H9 (cell line): ENCODE measurements at places on chromosomes 3 and 15. TPM values are rescaled to one million over a fixed set of nuclear protein-coding genes. Genes with fewer than 3 reads are reported as not detected.

GPR176 gene
- 132 TPM in 2 replicates for total RNA-seq

HES1 gene
- 23.2 and 23.3 TPM in 2 replicates for total RNA-seq

GAP43 gene
- 12.8 and 14.1 TPM in 2 replicates for total RNA-seq

KLHL40 gene
- not detected in 2 replicates for total RNA-seq

C3orf49 gene
- total RNA-seq, result not detected in 2 replicates

BFSP2 gene
- total RNA-seq, result not detected in 2 replicates

USP13 gene
- 26.0 and 26.7 TPM in 2 replicates for total RNA-seq

TGM4 gene
- not detected in 2 replicates for total RNA-seq

DPPA2 gene
- total RNA-seq, result 3.1 and 3.2 TPM in 2 replicates

- no peak for DNase-seq
- H3K27me3 ChIP-seq, result no peaks in the 10 kb centered on the region
- no peaks in the 10 kb centered on the region for H3K4me1 ChIP-seq
- H3K27ac ChIP-seq, result no peak overlapping the region
Observed at GRCh38 chr15:60191016-60191415, 186.9 kb downstream of the FOXB1 start.

- H3K4me3 ChIP-seq, result no peak overlapping the region
- no peaks in the 10 kb centered on the region for H3K36me3 ChIP-seq
- DNase-seq, result no peak
- no peak overlapping the region for H3K27ac ChIP-seq
Observed at GRCh38 chr3:166685246-166685645, 694.9 kb downstream of the ZBBX start.

- H3K27me3 ChIP-seq, result no peaks in the 10 kb centered on the region
- H3K4me1 ChIP-seq, result no peaks in the 10 kb centered on the region
- DNase-seq, result no peak
- no peaks in the 10 kb centered on the region for H3K36me3 ChIP-seq
Observed at GRCh38 chr3:192645437-192645836, 81.9 kb downstream of the FGF12 start.

DNA sequence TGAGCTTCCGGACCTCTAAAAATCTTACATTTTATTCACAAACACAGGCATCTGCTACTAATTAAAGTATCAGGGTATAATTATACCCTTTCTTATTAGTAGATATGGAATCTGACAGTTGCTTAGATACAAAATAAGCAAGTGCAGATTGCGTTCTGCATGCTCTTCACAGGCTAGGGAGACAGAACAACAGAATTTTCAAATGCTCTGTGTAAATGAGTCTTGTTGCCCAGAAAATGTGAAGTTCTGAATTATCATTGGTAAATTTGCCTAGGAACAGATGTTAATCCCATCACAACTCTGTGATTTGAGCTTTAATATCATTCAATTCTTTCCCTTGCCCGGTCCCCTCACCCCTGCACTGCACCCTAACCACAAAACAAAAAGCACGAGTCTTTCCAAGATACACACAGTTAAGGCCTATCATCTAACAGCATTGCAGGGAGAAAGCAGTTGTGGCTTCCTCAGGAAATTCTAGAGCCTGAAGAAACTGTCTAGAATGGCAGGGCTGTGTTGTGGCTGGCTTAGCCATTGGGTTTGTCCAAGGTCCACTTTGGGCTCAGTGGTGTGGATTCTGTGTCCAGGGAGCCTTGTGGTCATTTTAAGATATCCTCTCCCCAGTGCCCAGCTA is 119.8 kb downstream of the PDCD6IP start:
- H3K27me3 ChIP-seq, result no peaks in the 10 kb centered on the region
- no peak for DNase-seq
- no peaks in the 10 kb centered on the region for H3K36me3 ChIP-seq
- no peak overlapping the region for H3K27ac ChIP-seq
- H3K4me1 ChIP-seq, result peaks cover 6% of the 10 kb centered on the region; the same call in 1 of the 2 replicates

- H3K4me3 ChIP-seq, result no peak overlapping the region
- no peak overlapping the region for H3K27ac ChIP-seq
- H3K36me3 ChIP-seq, result peaks cover 30% of the 10 kb centered on the region
- DNase-seq, result no peak
- H3K27me3 ChIP-seq, result no peaks in the 10 kb centered on the region
Observed at GRCh38 chr3:3154879-3155610, 24.4 kb downstream of the CRBN start.

DNA sequence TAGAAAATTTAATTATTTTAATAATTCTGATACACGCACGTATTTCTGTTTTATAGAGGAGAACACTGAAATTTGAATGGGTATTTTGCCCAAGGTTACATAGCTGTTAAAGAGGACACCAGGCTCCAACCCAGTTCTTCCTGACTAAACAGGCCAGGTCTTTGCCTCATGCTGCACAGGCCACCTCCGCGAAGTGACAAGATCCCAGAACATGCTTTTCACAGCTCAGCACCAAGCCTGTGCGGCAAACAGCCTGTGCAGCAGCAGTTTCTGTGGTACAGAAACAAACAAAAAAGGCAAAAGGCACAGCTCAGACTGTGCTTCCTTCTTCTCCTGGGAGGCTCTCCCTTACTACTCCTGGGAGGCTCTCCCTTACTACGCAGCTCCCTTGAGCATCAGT is 6.5 kb downstream of the FOXL2 start:
- no peaks in the 10 kb centered on the region; the same call in 2 of the 3 replicates for H3K36me3 ChIP-seq
- peaks cover 86% of the 10 kb centered on the region for H3K27me3 ChIP-seq
- H3K27ac ChIP-seq, result no peak overlapping the region
- peaks cover 2% of the 10 kb centered on the region; the same call in 1 of the 2 replicates for H3K4me1 ChIP-seq
- DNase-seq, result no peak

- no peaks in the 10 kb centered on the region for H3K36me3 ChIP-seq
- peaks cover 5% of the 10 kb centered on the region for H3K4me1 ChIP-seq
- H3K4me3 ChIP-seq, result no peak overlapping the region
- no peak for DNase-seq
- H3K27me3 ChIP-seq, result no peaks in the 10 kb centered on the region
- no peak overlapping the region for H3K27ac ChIP-seq
Observed at GRCh38 chr3:66712210-66712609, 211.4 kb upstream of the LRIG1 start.

DNA sequence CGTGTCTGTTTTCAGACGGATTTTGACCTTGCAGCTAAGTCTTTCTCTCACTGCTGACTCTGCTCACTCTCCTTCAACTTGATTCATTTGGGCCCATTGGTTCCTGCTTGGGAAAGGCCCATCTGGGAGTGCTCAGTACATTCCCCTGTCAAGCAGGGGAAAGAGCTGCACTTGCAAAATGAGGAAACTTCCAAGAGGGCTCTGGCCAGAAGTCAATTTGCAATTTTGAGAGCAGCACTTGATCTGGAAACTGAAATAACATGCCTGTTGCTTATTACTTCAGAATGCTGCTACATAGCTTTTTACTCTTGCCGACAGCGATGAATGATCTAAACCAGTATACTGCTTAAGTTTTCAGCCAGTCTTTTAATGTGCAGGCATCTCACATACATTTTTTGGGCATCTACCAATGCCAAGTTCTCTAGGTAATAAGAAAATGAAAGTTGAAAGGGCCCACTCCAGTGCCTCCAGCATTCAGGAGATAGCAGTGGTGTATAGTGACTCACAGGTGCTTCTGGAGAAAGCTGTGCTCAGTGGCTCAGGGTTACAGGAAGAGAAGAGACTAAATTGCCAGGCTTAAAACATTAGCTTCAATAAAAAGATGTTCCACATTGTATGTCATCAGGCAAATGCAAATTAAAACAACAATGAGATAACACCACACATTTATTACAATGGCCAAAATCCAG is 70.1 kb upstream of the RORA start:
- H3K36me3 ChIP-seq, result no peaks in the 10 kb centered on the region
- no peak overlapping the region for H3K4me3 ChIP-seq
- no peaks in the 10 kb centered on the region for H3K27me3 ChIP-seq
- no peak for DNase-seq

DNA sequence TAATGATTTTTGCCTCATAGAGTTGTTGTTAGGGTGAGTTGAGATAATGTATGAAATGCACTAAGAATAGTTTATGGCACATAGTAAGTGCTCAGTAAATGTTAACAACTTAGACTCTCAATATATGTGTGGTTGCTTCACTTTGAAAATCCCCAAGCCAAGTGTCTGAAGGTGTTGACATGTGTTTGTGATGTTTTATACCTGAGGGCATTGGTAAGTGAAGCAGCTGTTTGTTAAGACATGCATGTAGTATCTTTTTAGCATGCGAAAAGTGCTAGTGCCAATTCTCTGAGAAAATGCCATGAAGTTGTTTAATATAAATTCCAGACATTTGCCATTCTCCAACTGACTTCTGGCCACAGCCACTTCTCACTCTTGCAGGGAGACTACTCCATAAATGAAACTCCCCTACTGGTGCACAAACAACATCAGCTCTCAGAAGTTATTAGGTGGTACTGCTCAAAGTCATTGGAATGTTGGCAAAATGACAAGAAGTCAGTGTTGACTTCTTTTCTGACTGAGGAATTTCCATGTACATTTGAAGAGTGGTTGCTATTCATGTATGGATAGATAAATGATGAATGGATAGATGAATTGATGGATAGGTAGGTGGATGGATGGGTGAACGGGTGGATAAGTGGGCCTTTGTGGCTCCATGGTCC is 103.6 kb upstream of the NUDT16 start:
- no peak for DNase-seq
- no peaks in the 10 kb centered on the region for H3K4me1 ChIP-seq
- H3K27ac ChIP-seq, result no peak overlapping the region
- H3K4me3 ChIP-seq, result no peak overlapping the region
- no peaks in the 10 kb centered on the region for H3K36me3 ChIP-seq

DNA sequence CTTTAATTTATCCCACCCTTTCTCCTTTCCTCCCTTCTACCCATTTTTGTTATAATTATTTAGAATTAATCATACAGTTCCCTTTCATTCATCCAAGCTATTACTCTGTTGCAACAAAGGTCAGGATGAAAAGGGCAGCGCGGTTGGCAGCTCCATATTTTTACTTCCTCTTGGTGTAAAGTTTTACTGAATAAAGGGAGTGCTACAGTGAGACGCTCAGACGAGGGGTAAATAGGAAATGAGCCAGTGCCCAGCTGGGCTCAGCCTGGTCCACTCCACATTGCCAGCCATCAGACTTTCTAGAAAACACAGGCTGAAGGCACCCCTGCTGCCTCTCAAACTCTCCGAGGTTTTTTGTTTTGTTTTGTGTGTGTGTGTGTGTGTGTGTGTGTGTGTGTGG is 21.9 kb upstream of the ZBTB38 start:
- H3K27me3 ChIP-seq, result no peaks in the 10 kb centered on the region
- no peak for DNase-seq
- no peaks in the 10 kb centered on the region; the same call in 1 of the 2 replicates for H3K4me1 ChIP-seq
- H3K36me3 ChIP-seq, result no peaks in the 10 kb centered on the region
- H3K4me3 ChIP-seq, result no peak overlapping the region

- DNase-seq, result no peak
- no peaks in the 10 kb centered on the region for H3K36me3 ChIP-seq
- H3K27me3 ChIP-seq, result no peaks in the 10 kb centered on the region
- no peak overlapping the region for H3K4me3 ChIP-seq
- H3K4me1 ChIP-seq, result peaks cover 11% of the 10 kb centered on the region
Observed at GRCh38 chr3:41327718-41328117, 128.4 kb downstream of the CTNNB1 start.

DNA sequence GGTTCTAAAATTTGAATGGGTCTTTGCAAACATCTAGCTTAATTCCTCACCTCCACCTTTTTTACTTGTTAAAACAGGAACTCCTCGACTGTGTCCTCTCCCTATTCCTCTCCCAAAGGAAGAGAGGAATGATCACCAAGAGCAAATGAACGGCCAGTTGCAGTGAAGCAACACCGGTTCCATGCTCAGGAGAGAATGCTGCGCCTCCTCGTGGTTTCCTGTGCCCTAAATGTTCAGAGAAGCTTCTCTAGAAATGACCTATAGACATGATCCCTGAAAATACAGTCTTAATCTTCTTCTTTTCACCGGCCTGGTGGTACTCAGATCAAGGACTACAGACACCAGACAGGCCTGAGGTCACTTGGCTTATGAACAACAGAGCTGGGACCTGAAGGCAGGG is 65.1 kb upstream of the GUCA1C start:
- no peaks in the 10 kb centered on the region for H3K27me3 ChIP-seq
- no peaks in the 10 kb centered on the region for H3K36me3 ChIP-seq
- no peaks in the 10 kb centered on the region for H3K4me1 ChIP-seq
- no peak overlapping the region for H3K4me3 ChIP-seq

DNA sequence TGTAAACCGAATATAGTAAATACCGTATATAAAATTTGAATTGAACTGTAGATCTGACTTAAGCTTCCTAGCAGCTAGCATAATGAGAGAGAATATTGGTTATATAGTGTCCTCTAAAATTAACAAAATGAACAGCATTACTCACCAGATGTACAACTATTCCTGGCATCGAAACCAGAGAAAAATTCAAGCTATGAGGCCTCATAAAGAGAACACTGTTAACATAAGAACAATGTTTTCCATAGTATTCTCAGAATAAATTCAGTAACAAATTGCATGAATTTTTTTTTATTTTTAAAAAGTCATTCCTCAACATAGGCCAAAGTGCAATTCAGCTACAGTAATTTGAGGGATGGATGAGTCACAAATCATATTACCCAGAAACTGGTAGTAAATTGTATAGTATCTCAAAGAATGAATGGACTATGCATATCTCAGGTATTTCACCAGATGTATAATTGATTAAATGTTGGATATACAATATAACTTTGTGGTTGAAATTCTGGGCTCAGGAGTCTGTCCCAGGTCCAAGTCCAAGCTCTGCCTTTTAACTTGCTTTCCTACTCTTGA is 5.0 kb downstream of the TMEM207 start:
- H3K27ac ChIP-seq, result no peak overlapping the region
- no peak for DNase-seq
- H3K36me3 ChIP-seq, result no peaks in the 10 kb centered on the region
- no peaks in the 10 kb centered on the region for H3K27me3 ChIP-seq
- H3K4me1 ChIP-seq, result no peaks in the 10 kb centered on the region

GRCh38 chr3:127835993-127836882 is 13.9 kb upstream of the MGLL start:
- no peak for DNase-seq
- no peak overlapping the region for H3K4me3 ChIP-seq
- H3K4me1 ChIP-seq, result no peaks in the 10 kb centered on the region
- no peaks in the 10 kb centered on the region for H3K27me3 ChIP-seq

GRCh38 chr3:125602752-125603649 is 7.7 kb upstream of the OSBPL11 start:
- no peak for DNase-seq
- peaks cover 5% of the 10 kb centered on the region; the same call in 1 of the 2 replicates for H3K4me1 ChIP-seq
- H3K36me3 ChIP-seq, result peaks cover 8% of the 10 kb centered on the region; the same call in 1 of the 2 replicates

GRCh38 chr3:125110016-125110875 is 54.4 kb upstream of the HEG1 start:
- H3K4me3 ChIP-seq, result no peak overlapping the region
- no peaks in the 10 kb centered on the region for H3K36me3 ChIP-seq
- DNase-seq, result no peak
- no peak overlapping the region for H3K27ac ChIP-seq
- H3K4me1 ChIP-seq, result no peaks in the 10 kb centered on the region
